Stimulated activated CD8-positive, alpha-beta memory T cell treated with anti-CD3 and anti-CD28 coated beads, Interleukin-4, amount 100 ng/mL, for 1 hour (primary cell): ENCODE measurements at places on chromosomes 3 and 15.

GRCh38 chr15:57861815-57862586 is 155.5 kb downstream of the POLR2M start:
- DNase-seq, result no peak

- no peak for DNase-seq
Observed at GRCh38 chr3:145952536-145952935, 208.4 kb downstream of the PLOD2 start.

DNA sequence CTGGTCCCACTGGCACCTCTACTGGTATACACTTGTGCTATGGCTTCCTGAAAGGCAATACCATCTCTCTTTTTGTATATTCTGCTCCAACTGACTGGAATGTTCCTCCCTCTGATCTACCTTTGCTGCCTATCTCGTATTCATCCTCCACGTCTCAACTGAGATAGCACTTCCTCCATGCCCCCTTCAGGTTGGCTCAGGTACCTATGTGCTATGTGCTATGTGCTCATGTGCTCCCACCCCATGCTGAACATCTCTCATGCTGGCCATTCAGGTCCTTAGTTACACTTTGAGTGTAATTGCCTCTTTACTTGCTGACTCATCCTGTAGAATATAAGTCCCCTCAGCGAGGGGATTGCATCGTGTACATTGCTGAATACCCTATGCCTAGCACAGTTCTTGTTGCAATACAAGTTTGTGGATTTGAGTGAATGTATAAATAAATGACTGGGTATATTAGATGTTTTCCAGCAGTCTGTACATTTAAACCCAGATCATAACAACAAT is 156.9 kb downstream of the SOX2 start:
- no peak for DNase-seq

- DNase-seq, result no peak
Observed at GRCh38 chr3:26655231-26655630, 32.7 kb downstream of the LRRC3B start.

- no peak for DNase-seq
Observed at GRCh38 chr3:134027631-134028030, 2.1 kb downstream of the SLCO2A1 start.

GRCh38 chr3:56754741-56755417 is 46.9 kb downstream of the ARHGEF3 start:
- no peak for DNase-seq

- DNase-seq, result no peak
Observed at GRCh38 chr15:68694111-68694510, 115.3 kb downstream of the CORO2B start.

DNA sequence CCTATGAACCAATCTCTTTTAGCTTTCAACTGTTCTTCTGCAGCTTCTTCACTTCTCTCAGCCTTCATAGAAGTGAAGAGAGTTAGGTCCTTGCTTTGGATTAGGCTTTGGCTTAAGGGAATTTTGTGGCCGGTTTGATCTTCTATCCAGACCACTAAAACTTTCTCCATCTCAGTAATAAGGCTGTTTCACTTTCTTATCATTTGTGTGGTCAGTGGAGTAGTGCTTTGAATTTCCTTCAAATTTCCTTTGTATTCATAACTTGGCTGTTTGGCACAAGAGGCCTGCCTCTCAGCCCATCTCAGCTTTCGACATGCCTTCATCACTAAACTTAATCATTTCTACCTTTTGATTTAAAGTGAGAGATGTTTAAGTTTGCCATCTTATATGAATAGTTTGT is 21.7 kb downstream of the DZIP1L start:
- no peak for DNase-seq

DNA sequence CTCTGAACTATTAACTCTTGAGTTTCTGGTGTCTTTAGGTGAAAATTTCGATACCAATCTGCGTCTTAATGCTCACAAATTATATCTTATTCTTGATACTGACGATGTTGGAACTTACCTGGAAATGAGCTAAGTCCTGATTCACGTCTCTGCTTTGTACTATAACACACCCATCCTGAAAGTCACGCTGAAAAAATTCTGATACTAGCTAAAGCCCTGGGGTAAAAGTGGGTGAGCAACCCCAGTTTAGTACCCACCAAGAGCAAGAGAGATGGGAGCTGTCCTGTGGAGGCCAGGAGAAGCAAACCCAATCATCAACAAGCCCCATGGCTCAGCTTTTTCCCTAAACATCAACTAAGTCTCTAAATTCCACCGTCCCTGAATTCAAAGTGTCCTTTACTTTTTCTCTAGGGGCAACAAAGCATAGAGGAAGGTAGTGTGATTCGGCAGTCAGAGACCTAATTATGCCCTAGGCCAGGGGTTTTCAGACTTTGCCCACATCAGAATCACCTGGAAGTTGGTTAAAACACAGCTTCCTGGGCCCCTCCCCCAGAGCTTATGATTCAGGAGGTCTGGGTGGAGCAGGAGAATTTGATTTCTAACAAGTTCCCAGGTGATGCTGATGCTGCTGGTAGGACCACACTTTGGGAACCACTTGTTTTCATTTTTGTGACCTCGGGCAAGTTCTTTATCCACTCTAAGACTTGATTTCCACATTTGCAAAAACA is 90.2 kb downstream of the OSBPL10 start:
- no peak for DNase-seq

- DNase-seq, result no peak
Observed at GRCh38 chr3:127005864-127006500, 23.1 kb downstream of the PLXNA1 start.

GRCh38 chr3:102979191-102979590 is 544.4 kb downstream of the ZPLD1 start:
- DNase-seq, result no peak

DNA sequence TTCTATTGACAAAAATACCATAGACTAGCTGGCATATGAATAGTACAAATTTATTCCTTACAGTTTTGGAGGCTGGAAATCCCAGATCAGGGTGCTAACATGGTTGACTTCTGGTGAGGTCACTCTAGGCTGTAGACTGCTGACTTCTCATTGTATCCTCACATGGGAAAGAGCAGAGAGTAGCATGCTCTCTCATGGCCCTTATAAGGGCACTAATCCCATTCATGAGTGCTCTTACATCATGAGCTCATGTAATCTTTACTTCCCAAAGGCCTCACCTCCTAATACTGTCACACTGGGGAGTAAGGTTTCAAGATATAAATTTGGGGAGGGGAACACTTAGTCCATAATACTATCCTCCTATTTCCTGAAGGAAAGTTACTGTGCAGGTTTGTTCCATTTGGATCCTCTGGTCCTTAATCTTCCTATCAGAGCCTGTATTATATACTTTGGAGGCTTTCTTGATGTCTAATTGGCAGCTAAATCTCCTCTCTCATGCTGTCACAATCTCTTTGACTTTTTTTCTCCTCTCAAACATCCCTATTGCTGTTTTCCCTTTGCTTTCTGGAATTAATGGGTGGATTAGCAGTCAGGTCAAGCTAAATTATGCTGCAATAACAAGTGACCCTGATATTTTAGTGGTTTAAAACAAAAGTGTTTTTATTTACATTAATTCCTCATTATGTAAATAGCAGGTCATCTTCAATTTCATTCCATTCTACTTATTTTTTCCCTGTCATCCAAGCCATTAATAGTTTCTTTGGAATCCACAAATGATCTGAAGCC is 23.1 kb upstream of the LEKR1 start:
- no peak for DNase-seq

DNA sequence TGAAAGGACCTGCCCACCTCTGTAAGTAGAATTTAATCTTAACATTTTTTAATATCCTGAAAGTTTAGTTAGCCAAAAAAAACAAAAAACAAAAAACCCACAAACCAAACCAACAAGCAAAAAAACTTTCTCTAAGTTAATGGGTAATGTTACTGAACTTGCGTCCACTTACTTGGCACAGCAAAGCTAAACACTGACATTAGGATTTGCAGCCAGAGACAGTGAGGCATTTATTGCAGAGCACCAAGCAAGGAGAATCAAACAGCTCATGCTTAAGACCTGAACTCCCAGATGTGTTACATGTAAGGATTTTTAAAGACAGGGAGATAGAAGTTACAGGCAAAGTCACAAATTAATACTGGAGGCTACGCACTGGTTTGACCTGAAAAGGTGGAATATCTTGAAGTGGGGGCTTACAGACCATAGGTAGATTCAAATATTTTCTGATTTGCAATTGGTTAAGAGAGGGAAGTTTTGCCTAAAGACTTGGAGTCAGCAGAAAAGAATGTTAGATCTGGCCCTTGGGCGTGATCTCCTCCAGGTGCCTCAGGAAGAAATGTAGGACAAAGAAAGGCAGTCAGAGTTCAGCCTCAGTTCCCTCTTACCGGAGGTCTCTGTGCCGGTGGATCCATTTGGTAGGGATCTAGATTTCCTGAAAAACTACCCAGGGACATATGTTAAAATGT is 205.0 kb downstream of the ADAMTSL3 start:
- DNase-seq, result no peak

GRCh38 chr15:72737061-72737460 is 46.5 kb downstream of the ADPGK start:
- DNase-seq, result no peak

DNA sequence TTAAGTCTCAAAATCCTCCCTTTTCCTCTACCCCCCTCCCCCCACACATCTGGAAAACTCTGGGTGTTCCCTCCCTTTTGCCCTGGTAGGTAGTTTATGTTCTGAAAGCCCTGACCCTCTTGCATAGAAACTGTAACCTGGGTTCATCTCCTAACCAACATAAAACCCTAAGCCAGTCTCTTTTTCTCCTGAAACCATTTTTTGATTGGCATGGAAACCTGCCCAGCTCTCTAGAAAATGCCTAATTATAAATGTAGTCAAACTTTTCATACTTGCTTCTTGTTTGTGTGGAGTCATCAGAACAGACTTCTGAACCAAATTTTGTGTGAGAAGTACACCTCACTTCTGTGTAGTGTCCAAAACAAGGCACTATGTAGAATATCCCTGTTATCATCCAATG is 1264.4 kb downstream of the SI start:
- DNase-seq, result no peak

DNA sequence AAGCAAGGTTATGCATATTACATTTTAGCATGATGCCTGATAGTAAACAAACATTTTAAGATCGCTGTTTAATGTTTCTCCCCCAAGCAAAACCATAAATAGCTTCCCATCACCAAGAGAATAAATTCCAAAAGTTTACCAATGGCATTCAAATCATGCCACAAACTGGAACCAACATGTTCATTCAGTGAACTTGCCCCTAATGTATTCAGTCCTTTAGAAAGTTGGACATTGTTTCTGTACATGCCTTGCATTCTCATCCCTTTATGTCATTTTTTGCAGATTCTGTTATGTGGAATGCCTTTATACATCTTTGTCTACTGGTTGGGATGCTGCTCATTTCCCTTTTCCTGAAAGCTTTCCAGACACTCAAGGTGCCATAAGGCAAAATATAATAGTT is 105.5 kb downstream of the PYDC2 start:
- no peak for DNase-seq
